ENCODE measurements at places on chromosomes 3 and 15. TPM values are rescaled to one million over a fixed set of nuclear protein-coding genes. Genes with fewer than 3 reads are reported as not detected.

KBTBD13 gene
- total RNA-seq, result not detected

CCR3 gene
- 2.5 TPM for total RNA-seq

P2RY13 gene
- total RNA-seq, result 0.39 TPM

ZKSCAN7 gene
- 0.53 TPM for total RNA-seq

SPG11 gene
- total RNA-seq, result 84.8 TPM
